Forelimb muscle (tissue), 1 donor: ENCODE measurements at places on chromosomes 12 and 14.

- no peak for DNase-seq
These were observed at the start of gene CD27 for GRCh38 chr12:6444704-6445688. Gene CD27 (plus strand): TSS chr12:6444955. CDS start chr12:6445096, 141 bp downstream.

GRCh38 chr12:89655841-89656240, 52.8 kb downstream of the ATP2B1 start:
- DNase-seq = no peak

DNA sequence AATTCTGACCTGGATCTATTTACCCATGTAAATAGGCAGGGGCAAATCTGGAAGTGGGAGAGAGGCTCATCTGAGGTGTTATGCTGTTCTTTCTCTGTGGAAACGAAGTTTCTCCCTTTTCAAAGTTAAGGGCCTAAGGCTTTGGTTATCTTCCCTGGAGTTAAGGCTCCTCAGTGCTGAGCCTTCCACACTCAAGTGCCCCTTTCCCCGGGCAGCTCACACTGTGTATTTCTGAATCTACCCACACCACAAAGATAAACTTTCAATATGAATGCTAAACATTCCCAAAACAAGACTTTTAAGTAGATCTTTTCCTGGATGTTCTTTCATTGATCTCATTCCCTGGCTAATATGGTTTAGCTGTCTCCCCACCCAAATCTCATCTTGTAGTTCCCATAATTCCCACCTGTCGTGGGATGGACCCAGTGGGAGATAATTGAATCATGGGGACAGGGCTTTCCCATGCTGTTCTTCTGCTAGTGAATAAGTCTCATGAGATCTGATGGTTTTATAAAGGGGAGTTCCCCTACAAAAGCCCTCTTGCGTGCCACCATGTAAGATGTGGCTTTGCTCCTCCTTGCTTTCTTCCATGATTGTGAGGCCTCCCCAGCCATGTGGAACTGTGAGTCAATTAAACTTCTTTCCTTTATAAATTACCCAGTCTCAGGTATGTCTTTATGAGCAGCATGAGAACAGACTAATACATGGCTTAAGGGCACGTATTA, 251.1 kb downstream of the NAV3 start:
- DNase-seq = no peak

DNA sequence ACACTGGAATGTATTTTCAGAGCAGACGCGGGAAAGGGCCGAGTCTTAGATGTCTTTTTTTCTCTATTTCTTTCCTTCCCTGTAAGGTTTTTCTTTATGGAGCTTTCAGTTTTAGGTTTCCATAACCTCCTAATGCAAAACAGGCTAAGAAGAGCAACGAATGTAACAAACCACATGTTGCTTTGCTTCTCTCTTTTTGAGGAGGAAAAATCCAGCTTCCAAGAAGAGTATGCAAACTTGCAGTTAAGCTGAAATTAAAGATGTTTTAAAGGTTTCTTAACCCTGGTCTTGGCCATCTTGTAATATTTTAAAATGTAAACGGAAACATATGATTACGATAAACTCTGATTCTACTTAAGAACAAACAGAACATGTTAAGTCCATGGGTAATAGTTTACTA, 86.9 kb downstream of the PRICKLE1 start:
- no peak for DNase-seq

DNA sequence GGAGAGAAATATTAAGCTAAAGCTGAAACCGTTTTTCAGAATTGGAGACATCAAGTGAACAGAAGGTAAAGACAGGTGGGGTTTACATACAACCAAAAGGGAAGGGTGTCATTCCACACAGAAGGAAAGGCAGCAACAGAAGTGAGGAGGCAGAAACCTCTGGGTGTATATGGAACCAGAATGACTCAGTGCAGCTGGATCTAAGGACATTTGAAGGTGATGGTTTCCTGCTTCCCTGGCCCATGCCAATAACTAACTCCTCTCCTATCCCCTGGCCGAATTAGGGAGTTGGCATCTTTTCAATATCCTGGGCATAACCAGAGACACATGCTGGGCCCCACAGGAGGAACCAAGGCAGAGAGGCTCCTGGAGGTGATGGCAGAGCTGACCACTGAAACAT, 8.4 kb downstream of the NCKAP5L start:
- DNase-seq = no peak

DNA sequence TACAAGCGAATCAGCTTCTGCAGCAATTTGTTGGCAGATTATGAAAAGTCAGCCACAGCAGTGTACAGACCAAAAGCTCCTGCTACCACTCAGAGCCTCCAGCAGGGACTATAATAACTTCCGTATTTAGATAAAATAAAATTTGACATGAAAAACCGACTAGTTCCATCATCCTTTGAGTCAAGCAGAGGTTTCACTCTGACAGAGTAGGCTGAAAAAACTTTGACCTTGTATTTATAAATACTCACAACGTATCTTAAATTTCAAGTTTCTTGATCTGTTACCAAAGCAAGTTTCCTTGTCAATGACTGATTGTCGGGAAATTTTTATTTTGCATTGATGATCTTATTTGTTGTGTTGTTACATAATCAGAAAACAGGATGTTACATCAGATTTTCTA, 283.4 kb downstream of the DAD1 start:
- no peak for DNase-seq

GRCh38 chr12:77734214-77734883, 96.3 kb upstream of the NAV3 start:
- DNase-seq = no peak

DNA sequence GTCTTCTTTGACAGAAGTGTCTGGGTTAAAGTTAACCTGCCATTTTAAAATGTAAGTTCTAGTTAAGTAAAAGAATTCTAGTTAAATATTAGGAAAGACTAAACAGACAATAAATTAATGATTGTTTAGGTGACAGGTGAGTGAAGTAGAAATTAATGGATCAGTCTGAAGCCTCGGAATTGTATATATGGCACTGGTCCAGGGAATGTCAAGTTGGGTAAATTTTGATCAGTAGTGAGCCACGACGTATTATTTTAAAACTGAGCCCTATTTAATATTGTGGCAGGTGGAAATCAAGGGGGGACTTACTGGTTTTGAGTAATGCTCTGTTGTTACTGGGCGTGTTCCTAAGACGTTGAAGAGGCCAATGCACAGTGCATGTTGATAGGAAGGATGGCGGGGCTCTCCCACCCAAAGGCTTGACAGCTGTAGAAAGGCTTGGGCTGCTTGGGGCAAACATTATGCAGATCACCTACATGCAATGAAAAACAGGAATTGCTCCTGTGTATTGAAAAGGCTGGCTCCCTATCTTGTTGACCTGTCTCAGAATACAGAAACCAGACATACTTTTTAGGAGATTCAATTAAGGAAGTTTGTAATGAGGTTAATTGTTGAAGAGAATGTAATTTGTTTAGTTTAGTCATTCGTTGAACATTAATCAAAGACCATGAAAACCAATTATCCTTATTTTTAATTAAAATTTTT, 5.9 kb upstream of the PPFIBP1 start:
- DNase-seq = no peak

DNA sequence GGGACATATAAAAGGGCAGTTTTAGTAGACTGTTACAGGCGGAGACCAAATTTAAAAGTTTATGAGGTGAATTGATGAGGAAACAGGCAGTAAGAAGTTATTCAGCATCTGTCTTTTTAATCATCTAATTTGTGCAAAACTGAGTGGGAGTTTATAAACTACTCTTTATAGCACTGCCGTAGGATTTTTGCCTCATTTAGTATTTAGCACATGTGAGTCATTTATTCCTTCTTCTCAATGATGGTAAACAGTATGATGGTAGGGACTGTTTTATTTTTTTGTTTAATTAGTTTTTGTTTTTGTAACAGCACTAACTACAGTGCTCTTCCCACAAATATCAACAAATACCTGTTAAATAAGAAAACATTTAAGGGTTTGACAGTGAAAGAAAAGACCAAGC, 20.6 kb downstream of the TOGARAM1 start:
- DNase-seq = no peak

DNA sequence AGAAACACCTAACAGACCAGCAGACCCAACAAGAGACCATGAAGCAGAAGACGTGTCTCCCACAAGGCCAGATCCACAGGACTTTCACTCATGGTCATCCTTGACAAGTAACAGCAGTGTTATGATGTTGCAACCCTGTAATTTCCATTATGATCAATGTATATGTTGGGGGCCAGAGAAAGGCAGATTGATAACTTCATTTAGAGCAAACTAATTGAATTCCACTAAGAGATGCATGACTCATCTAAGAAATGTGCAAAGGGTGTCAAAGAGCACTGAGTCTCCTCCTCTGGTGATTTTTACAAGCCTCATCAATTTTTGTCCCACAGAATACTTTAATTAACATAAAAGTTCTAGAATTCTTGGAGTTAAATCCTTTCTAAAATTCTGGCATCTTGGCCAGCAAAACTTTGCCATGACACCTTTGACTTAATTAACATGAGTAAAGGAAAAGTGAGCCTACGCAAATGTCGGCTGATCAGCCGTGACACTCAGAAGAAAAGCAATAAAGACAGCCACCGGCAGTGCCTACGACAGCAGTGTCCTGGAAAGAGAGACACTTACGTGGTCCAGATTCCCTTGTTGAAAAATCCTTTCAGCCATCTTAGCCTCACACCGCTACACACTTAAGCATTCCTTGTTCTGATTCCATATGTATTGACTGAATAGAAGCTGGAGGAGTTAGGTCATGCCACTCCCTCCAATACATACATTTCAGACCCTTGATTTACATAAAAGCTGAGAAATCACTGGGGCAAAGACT, 370.2 kb upstream of the CCDC196 start:
- no peak for DNase-seq

DNA sequence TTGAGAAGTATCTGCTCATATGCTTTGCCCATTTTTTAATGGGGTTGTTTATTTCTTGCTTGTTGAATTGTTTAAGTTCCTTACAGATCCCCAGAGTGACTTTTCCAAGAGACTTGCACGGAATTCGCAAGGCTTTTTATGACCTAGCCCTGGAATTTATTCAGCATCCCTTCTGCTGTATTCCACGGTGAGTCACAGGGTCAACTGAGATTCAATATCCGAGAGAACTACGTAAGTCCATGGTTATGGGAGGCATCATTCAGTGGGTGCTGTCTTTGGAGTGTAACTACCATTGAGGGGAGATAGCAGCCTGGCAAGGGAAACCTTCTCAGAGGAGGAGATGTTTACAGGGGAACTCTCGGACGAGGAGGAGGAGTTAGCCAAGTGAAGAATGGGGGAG, 20.9 kb upstream of the GPRC5A start:
- DNase-seq = no peak
